HuH-7.5 (cell line): ENCODE measurements at places on chromosomes 13 and 19.

DNA sequence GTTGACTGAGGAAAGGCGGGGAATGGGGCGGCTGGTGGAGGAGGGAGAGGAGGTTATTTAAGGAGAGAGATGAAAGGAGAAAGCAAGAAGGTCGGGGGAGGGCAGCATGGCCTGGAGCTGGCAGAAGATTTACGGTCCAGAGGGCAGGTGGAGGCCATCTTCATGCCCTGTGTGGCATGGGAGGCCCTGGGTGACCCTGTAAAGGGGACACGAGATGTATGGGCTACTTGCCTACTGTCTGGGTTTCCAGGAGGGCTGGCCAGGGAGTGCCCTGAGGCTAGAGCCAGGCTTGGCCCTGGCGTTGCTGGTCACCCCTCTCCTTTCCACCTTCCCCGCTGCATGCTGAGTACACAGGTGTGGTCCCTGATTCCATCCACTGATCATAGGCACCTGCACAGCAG lies 6.1 kb downstream of the WTIP start:
- DNase-seq = no peak

- no peak for DNase-seq
Observed at GRCh38 chr13:51550151-51550550, 34.1 kb upstream of the WDFY2 start.

- DNase-seq = no peak
Observed at GRCh38 chr19:28940751-28941500, 272.0 kb downstream of the UQCRFS1 start.

- DNase-seq = no peak
Observed at GRCh38 chr13:33758113-33758512, 59.8 kb upstream of the RFC3 start.

GRCh38 chr13:113882716-113883115 lies 18.8 kb upstream of the GAS6 start:
- DNase-seq = no peak

- DNase-seq = no peak
Observed at GRCh38 chr13:73367886-73368285, 309.1 kb downstream of the KLF5 start.

GRCh38 chr13:76009267-76009890 lies 373.2 kb downstream of the LMO7 start:
- no peak for DNase-seq

DNA sequence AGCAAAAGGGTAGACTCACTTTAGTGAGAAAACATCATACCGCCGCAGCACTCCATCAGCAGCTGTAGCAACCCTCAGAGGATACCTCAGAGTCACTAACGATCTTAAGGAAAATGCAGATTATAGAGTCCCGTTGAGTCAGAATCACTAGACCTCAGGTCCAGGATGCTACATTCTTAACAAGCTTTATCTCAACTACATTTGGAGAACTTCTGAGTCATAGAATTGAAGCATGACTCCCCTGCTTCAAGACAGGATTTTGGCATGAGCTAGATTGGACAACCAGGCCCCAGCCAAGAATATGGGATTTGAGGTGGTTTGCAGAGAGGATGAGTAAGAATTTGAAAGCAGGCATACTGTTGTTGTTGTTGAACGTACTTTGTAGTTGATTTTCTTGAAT lies 118.9 kb upstream of the UBL3 start:
- no peak for DNase-seq

- no peak for DNase-seq
Observed at GRCh38 chr13:96999091-96999490, 4.8 kb upstream of the OXGR1 start.

DNA sequence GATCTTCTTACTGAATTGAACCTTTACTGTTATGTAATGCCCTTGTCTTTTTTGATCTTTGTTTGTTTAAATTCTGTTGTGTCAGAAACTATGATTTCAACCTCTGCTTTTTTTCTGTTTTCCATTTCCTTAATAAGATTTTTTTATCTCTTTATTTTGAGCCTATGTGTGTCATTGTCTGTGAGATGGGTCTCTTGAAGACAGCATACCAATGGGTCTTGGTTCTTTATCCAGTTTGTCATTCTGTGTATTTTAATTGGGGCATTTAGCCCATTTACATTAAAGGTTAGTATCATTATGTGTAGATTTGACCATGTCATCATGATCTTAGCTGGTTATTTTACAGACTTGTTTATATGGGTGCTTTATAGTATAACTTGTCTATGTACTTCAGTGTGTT lies 1803.3 kb downstream of the SLITRK5 start:
- no peak for DNase-seq

- DNase-seq = peak; percentile 89
Observed at GRCh38 chr19:8615813-8616596, 5.5 kb upstream of the ADAMTS10 start.

GRCh38 chr13:113789167-113789566 lies 30.1 kb downstream of the TMEM255B start:
- no peak for DNase-seq

- no peak for DNase-seq
Observed at GRCh38 chr19:13240312-13241022, 90.3 kb downstream of the IER2 start.

- no peak for DNase-seq
Observed at GRCh38 chr19:57815247-57816075, 748 bp upstream of the ZNF552 start.

DNA sequence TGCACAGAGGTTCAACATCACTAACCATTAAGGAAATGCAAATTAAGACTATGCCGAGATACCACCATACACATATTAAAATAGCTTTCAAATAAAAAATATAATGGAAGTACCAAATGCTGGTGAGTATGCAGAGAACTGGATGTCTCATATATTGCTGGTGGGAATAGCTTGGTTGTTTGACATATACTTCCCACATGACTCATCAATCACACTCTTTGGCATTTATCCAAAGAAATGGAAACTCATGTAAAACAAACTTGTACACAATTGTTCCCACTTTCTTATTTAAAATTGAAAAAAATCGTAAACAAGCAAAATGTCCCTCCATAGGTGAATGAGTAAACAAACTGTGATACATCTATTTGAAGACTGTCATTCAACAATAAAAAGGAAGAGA lies 982.6 kb upstream of the ATXN8OS start:
- no peak for DNase-seq

GRCh38 chr13:104253063-104253680 lies 1187.0 kb upstream of the SLC10A2 start:
- DNase-seq = no peak

- DNase-seq = no peak
Observed at GRCh38 chr19:27868007-27868406, 1344.9 kb downstream of the UQCRFS1 start.

GRCh38 chr13:35163674-35164073 lies 221.6 kb downstream of the NBEA start:
- no peak for DNase-seq

DNA sequence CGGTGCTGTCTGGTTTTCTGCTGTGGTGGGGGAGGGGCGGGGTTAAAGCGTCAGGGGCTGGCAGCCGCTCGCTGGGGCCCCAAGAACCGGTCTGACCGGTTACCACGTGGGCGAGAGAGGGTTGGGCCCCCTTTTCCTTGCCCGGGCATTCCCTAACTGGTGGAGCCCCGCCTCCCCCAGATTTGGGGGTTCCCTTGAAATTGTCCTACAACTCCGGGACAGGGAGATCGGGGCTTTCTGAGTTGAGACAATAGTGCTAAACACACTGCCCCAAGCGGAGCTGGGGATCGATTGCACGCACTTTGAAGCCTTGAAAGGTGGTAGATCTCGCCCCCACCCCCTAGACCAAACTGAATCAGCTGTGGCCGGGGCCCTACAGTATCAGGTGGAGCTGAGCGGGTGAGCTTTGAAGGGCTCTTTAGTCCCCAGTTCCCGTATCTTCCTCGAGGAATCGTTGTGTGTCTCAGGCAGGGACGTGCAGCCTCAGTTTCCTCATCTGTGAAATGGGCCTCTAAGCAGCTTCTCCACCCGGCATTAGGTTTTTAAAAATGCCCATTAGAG lies 4.8 kb downstream of the IER2 start:
- DNase-seq = peak; percentile 66

- no peak for DNase-seq
Observed at GRCh38 chr13:50421473-50422130, 406.4 kb downstream of the KCNRG start.

DNA sequence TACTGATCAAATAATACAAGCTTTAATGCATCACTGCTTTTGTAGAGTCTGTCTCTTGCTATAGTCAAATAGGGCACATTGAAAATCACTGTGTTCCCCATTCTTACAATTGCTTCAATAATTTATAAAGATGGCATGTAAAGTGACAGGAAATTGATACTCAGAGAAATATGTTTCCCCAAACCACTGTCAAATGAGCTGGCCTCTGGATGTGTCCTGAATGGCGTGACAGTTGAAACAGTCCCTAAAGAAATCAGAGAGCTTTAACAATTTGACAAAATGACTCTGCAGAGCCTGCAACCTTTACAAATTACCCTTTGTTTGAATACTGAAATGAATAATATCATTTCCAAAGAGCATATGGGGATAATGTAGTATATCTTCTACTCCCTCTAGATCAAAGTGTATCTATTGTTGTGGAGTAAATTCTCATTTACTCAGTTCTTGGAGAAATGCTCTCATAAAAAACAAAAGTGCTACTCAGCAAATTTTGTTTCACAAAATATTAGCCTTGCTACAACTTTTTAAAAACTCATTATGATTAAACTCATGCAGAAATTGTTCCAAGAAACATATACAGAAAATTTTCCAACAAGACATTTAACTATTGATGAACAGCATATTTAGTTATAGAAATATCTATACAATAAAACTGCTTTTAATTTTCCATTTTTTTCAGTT lies 763.2 kb upstream of the SPRY2 start:
- DNase-seq = no peak

- DNase-seq = no peak
Observed at GRCh38 chr19:13742756-13743155, 21.6 kb upstream of the MRI1 start.

GRCh38 chr19:54677217-54677616 lies 14.4 kb downstream of the LILRB4 start:
- no peak for DNase-seq

DNA sequence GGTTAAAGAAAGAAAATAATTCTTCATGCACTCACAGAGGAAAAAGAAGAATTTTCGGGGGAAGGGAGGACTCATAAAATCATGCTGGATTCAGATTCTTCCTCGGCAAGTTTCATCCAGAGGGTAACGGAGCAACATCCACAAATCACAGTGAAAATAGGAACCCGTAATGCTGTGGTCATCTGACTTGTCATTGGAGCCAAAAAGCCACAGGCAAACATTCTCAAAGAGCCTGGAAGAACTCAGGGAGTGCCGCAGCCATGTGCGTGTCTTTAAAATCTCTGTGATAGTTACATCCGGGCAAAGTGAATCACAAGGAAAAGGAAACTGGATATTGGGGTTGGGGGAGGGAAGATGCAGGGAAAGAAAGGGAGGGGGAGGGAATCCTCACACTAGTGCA lies 33.0 kb upstream of the VSTM2B start:
- no peak for DNase-seq

GRCh38 chr19:35977446-35978222 lies 17.4 kb upstream of the SDHAF1 start:
- no peak for DNase-seq

GRCh38 chr19:35073941-35074340 lies 32.4 kb downstream of the HPN start:
- DNase-seq = no peak

GRCh38 chr13:77530875-77531274 lies 4.6 kb upstream of the SCEL start:
- no peak for DNase-seq

GRCh38 chr19:50252111-50252886 lies 48.9 kb downstream of the MYH14 start:
- DNase-seq = no peak
